ENCODE measurements at places on chromosomes 5 and 9. TPM values are rescaled to one million over a fixed set of nuclear protein-coding genes. Genes with fewer than 3 reads are reported as not detected.

- DNase-seq: peak; percentile 82
Measured at GRCh38 chr9:4762886-4763541, 22.0 kb upstream of the AK3 start.

DNA sequence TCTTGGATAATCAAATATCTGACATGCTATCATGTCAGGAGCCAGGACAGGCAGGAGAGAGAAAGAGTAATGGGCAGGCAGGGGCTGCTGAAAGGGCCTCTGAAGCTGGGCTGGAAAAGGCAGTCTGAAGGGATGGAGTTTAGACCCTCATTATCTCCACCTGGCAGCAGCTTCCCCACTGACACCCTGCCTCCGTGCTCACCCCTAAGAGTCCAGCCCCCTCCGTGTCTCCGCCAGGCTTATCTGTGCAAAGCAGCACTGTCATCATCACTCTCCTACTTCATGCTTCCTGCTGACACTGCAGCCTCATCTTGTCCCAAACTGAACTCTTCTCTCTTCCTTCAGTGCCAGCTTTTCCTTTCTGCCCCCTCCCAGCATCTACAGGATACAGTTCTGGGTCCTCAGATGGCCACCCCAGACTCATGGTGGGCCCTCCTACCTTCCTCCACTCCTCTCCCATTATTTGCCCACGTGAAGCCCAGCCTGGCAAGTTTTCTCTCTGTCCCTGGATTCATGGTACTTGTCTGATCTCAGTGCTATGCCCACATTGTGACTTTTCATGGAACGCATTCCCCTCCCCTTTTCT, 70.9 kb upstream of the KLF9 start:
- DNase-seq: no peak

GRCh38 chr5:111962906-111963305, 205.9 kb upstream of the NREP start:
- no peak for DNase-seq

GRCh38 chr9:135980926-135981630, 19.9 kb upstream of the UBAC1 start:
- no peak for DNase-seq

DNA sequence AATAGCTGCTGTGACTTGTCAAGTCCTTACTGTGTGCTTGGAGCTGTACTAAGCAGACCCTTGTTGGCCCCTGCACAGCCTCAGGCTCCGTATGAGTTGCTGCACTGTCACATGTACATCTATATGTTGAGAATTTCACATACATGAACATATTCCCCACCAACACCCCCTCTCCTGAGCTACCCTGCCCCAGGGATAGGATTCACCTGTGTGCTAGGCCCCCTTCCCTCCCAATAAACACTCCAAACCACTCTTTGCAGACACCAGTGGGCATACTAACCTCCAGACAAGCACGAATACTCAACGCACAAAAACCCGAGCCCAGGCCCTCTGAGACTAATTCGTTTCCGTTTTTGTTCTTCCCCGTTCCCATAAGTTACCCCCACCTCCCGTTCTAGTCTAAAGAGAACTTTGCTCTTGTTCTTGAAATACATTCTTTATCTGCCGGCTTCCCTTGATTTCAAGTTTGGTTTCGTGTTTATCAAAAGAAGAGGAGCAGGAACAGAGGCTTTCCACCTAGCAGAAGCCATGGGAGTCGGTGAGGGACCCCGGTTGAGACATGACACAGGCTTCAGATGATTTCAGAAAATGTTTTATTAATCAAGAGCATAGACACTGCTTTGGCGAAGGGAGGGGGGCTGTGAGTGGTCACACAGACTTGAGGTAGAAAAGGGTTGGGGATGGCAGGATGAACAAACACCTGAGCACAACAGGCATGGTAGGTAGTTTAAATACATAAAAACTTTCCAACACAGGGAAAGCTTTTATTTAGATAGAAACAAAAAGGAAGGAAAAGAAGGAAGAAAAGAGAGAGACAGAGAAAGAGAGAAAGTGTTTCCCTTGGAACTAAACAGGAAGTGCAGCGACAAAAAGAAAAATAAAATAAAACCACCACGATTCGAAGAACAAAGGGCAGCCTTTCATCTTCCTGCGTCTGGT, 3.4 kb downstream of the HAND1 start:
- DNase-seq: no peak

The C9orf152 gene
- polyA plus RNA-seq: 8.8 TPM

The NR5A1 gene
- polyA plus RNA-seq: not detected

The SPINK13 gene
- polyA plus RNA-seq: 0.95 TPM

The SNCAIP gene
- polyA plus RNA-seq: 18.3 TPM

- DNase-seq: no peak
Measured at GRCh38 chr9:4281676-4282075, 18.2 kb downstream of the GLIS3 start.

The PIP5KL1 gene
- polyA plus RNA-seq: 7.2 TPM

DNA sequence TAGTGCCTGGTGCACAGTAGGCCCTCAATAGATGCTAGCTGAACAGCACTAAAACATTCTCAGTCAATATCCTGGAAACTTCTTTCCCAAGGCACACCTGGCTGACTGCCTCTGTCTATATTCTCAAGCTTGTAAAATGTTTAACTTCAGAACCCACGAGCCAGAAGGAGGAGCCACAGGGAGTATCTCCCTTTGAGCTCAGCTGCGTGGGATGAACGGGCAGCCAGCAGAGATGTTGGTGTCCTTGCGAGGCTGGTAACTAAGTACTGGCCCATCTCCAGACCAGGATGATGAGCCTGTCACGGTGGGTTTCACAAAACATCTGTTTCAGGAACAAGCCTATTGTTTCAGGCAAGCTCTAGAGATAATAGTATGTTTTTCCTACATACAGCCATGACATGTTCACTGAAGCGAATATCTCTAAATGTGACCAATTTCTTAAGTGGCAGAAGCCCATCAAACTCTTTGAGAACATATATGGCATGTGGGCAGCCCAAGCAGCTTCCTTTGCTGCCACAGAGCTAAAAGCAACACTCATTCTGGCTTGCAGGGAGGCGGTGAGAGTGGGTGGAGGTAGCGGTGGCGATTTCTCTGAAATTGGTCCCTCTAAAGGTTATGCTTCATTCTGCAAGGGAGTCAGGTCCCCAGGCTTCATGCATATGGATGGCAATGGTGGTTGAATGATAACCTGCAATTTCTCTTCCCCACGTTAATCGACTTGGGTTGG, 206.2 kb downstream of the TTLL11 start:
- DNase-seq: no peak

DNA sequence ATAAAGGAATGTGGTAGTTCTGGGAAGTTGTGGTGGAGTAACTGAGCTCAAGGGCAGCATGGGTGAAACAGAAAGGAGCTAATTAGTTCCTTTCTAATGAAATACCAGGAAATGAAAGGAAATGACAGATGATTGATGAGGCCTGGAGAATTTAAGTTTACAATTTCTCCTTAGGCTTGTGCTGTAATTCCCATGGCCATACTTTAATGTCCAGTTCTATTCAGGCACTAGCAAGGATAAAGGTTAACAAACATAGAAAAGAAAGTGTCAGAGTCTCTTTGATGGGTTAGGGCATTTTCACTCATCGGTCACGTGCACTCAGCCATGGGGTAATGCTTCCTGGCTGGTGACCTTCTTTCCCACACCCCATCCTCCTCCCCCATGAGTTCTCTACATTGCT, 70.3 kb downstream of the CTSL start:
- DNase-seq: no peak

The ANKRD20A1 gene
- polyA plus RNA-seq: 0.94 TPM

- DNase-seq: no peak
Measured at GRCh38 chr9:114590328-114590727, 2.8 kb downstream of the ATP6V1G1 start.

DNA sequence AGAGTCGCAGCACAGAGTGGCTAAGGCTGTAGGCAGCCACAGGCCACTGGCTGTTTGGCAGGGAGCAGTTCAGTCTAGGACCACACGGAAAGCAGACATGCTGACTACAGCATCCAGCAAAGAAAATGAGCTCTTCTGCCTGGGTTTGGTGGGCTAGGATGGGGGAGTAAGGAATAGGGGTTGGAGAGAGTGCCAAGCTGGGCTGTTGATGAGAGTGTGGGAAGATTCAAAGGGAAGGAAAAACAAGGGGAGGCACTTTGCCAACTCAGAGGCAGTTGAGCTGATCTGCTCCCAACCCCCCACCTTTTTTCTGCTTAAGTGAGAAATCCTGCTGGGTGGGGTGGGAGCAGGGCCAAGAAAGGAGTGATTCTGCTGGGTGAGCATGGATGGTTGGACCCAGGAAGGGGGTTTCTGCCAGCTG, 35.9 kb downstream of the SVEP1 start:
- DNase-seq: no peak

The GKAP1 gene
- polyA plus RNA-seq: 14.9 TPM

The TMEM252 gene
- polyA plus RNA-seq: 2.3 TPM

The FSD1L gene
- polyA plus RNA-seq: 7.6 TPM

DNA sequence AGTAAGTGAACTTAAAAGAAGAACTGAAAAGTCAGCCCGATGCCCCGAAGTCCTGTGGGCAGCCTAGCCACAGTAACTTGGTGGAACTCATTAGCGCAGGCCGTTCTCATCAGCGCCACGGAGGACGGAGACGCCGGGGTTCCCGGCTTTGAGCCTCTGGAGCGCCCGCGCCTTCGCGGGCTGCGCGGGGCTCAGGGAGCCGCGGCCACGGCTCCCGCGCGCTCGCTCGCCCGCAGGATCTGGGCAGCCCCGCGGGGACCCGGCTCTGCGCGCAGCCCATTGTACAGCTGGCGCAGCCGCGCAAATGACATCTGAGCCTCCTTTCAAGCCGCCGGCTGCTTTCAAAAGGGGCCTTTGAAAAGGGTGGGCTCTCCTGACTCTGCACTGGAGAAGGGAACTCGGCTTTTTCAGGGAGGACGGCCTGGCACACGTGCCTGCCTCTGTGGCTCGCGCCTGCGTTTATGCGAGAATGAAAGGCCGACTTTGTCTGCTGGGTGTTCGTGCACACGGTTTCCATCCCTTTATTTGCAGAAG, 40.7 kb downstream of the TLR4 start:
- no peak for DNase-seq

The GRAMD2B gene
- 11.4 TPM for polyA plus RNA-seq

The DOCK8 gene
- polyA plus RNA-seq: 7.7 TPM

GRCh38 chr9:127942216-127943010, 4.8 kb upstream of the DPM2 start:
- DNase-seq: peak; percentile 73

GRCh38 chr5:165914456-165914855, 2377.0 kb upstream of the WWC1 start:
- DNase-seq: no peak

The RAD17 gene
- 41.6 TPM for polyA plus RNA-seq

- DNase-seq: no peak
Measured at GRCh38 chr5:140202610-140203009, 27.6 kb downstream of the CYSTM1 start.

GRCh38 chr9:101271102-101271501, 113.7 kb downstream of the BAAT start:
- no peak for DNase-seq

The SLC6A3 gene
- polyA plus RNA-seq: 3.3 TPM

GRCh38 chr5:14400085-14400484, 181.5 kb upstream of the OTULINL start:
- no peak for DNase-seq

The GLIPR2 gene
- polyA plus RNA-seq: 33.4 TPM

Measured in left lung (tissue), 14 donors.